ENCODE measurements at places on chromosomes 13 and 19.

DNA sequence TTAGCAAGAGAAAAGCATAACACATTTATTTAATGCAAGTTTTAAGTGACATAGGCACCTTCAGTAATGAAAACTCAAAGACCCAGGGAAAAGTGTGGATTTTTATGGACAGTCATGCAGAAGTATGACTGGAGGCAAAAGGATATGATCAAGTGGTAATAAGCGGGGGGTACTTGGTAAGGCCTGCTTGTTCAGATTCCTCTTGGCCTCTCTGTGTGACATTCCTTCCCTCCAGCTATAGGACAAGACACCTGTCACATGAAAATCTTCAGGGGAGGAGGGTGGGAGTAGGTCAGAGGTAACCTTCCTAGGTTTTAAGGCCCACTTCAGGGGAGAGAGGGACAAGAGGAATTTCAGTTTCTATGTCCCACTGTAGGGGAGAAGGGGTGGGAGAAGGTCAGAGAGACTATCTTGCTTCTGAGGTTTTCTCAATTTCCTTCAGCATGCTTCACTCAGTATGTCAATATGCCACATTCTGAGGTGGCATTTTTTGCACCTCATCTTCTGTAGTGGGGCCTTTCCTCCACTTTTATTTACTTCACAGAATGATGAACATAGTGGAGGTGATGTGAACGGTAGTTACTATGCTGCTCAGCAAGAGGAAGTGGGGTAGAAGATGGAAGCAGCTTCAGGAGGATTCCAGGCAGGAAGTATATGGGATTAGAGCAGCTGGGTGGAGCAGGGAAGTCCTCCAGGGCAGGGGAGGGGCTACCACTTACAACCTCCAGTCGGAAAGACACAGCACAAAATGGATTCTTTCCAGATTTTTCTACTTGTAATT is 73.2 kb upstream of the RFC3 start:
- DNase-seq: no peak

- DNase-seq: no peak
Observed at GRCh38 chr19:10896851-10897526, 25.6 kb downstream of the CARM1 start.

- DNase-seq: peak; percentile 41
Observed at GRCh38 chr13:111791131-111791530, 275.8 kb upstream of the SOX1 start.

GRCh38 chr19:34317311-34317927 is 47.6 kb upstream of the GPI start:
- DNase-seq: no peak

GRCh38 chr19:4587527-4587926 is 28.0 kb upstream of the SEMA6B start:
- no peak for DNase-seq

DNA sequence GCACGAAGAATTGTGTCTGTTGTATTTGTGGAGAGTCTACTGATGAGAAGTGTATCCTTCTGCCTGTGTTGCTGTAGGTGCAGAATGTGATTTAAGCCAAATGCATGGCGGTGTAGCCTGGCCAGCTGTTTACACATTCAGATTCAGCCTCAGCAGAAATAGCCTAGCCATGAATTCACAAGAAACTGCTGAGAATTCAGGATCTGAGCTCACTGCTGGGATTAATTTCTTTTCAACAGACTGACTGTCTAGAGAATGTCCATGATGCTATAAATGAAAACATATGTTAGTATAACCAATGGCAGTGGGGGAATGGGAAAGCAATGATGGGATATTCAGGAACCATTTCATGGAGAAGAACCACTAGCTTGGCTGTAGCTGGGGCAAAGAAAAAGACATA is 77.4 kb upstream of the RNF113B start:
- DNase-seq: no peak

- no peak for DNase-seq
Observed at GRCh38 chr13:30313311-30313710, 6.0 kb upstream of the KATNAL1 start.

DNA sequence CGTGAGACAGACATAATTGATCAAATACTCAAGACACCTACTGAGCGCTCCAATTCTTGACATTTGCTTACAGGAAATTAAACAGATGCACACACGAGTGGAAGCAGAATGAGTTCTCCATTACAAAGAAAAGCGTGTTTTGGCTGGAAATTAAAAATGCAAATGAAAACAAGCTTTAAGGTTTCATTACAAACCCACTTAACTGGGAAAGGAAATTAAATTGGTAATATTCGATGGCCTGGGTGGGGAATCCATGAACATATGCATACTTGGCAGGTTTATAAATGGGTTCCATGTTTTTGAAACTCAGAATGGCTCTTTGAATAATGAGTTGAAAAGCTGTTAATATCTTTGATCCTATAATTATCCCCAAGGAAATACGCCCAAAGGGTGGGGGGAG is 178.0 kb downstream of the IER2 start:
- no peak for DNase-seq

- DNase-seq: no peak
Observed at GRCh38 chr13:25420161-25420560, 48.4 kb downstream of the ATP8A2 start.

DNA sequence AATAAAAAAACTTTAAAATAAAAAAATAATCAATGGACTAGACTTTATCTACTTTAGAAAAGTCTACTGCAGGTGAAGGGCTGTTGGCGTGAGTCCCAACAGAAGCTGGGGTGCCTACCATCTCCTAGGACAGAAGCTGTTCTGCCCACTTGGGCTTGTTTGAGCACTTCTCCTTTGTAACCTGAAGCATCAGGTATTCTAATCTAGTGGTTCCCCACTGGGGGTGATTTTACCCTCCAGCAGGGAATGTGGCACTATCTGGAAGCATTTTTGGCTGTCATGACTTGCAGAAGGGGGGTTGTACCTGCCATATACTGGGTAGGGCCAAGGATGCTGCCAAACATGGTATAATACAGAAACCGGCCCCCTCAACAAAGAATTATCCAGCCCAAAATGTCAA is 16.2 kb upstream of the DOCK9 start:
- no peak for DNase-seq

GRCh38 chr19:31451686-31452330 is 102.6 kb upstream of the TSHZ3 start:
- DNase-seq: no peak

GRCh38 chr13:91355826-91356710 is 8.6 kb downstream of the MIR17HG start:
- no peak for DNase-seq

- no peak for DNase-seq
Observed at GRCh38 chr13:24142453-24142852, 18.1 kb upstream of the SPATA13 start.

DNA sequence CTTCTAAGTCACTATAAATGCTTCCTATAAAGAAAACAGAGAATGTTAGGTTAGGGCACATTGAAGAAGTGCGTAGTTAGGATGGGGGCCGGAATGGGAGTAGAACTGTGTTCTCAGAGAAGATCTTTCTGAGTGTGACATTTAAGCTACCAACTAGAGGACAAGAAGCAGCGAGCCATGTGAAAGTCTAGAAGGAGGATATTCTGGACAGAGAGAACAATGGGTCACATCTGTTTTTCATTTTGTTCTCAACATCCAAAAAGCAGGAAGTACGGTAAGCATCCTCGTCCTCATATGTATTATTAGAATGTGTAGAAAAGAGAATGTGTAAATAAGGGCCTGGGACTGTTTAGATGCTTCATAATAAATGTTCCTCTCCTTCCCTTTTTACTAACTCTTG is 44.5 kb upstream of the PARP4 start:
- DNase-seq: no peak

- DNase-seq: peak; percentile 91
Observed at GRCh38 chr19:55166530-55167268, at the start of gene DNAAF3. Gene DNAAF3, minus strand, starts transcription at chr19:55166613. Its CDS starts 200 bp downstream, at chr19:55166413.

GRCh38 chr13:44306371-44307192 is 67.0 kb upstream of the SERP2 start:
- no peak for DNase-seq

- DNase-seq: peak; percentile 74
Observed at GRCh38 chr19:13804830-13805683, 9.8 kb downstream of the ZSWIM4 start.

- DNase-seq: peak; percentile 78
Observed at GRCh38 chr19:54469496-54469934, 3.6 kb downstream of the CDC42EP5 start.

DNA sequence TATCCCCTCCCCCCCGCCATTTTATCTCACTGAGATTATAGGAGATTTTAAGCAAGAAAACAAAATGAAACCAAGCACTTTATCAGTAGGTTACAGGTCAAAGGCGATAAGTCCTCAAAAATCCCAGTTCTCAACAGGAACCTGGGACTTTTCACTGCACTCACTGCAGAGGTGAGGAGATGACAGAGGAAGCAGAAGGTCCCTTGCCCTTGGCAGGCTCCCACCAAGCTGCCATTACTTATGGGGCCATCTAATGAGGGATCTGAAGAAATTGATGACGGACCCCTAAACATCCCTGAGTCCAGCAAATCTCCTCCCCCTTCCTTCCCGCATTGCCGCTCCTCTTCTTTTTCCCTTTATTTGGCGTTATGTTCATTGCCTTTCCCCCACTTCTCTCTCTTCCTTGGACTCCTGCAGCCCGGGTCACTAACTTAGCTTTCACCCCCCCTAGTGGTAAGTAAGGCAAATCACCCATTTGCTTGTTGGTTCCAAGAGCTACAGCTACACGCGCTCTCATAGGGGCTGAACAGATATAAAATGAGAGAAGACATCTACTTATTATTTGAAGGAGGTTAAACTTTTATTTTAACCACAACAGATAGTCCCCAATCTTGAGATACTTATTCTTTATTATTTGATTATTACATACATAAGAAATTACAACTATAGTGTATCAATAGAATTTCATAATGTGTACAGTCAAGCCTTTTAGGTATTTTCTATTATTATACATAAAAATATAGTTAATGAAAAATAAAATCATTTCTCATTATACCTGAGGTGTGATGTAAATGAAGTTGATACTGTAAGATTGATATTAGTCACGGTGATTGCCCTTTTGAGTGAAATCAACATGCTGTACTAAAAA is 52.0 kb upstream of the ARGLU1 start:
- DNase-seq: no peak

- DNase-seq: no peak
Observed at GRCh38 chr19:48968813-48969218, 3.7 kb downstream of the FTL start.

- no peak for DNase-seq
Observed at GRCh38 chr19:55058781-55059610, 4.0 kb downstream of the RDH13 start.

DNA sequence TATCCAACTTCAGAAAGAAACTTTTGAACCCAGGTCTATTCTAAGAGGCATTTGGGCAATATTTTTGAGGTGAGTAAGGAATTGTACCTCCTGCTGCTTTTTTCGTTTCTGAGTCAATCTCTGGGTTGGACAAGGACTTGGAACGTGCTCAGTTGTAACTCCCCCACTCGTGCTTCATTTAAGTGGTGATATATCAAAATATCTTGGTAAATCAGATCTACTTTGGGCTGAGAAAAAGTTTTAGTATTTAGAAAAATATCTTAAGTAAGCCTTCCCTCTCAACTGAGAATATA is 728.9 kb downstream of the EFNB2 start:
- no peak for DNase-seq

DNA sequence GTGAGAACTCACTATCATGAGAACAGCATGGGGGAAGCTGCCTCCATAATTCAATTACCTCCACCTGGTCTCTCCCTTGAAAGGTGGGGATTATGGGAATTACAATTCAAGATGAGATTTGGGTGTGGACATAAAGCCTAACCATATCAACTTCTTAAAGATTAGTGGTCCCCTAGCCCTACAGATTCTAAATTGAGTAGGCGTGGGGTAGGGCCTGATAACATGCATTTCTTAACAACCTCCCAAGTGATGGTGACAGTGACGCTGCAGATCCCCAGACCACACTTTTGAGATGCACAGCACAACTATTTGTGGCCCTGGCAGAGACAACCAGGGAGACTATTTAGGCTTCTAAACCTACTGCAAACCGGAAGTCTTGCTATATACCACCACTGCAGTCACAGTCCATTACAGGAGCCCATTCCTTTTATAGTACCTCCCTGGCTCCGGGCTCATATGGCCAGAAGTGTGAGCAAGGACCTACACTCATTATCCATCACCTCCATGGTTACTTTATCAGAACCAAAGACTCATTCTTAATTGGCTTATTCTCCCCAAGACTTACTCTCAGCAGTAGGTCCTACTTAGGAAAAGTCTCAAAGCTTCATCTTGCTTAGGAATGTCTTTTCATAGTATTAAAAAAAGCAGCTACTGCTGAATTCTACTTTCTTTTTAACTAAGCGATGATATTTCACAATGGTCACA is 2.1 kb upstream of the DPY19L3 start:
- no peak for DNase-seq

GRCh38 chr19:35642312-35642711 is 767 bp downstream of the ETV2 start:
- DNase-seq: peak; percentile 23

GRCh38 chr13:72959643-72960042 is 99.2 kb upstream of the KLF5 start:
- DNase-seq: no peak

DNA sequence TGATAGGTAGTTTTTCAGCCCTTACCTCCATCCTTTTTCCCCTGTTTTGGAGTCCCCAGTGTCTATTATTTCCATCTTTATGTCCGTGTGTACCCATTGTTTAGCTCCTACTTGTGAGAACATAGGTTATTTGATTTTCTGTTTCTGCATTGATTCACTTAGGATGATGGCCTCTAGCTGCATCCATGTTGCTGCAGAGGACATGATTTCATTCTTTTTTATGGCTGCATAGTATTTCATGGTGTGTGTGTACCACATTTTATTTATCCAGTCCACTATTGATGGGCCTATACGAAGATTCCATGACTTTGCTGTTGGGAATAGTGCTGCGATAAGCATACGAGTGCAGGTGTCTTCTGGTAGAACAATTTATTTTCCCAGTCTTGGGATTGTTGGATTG is 15.0 kb upstream of the ZNF527 start:
- no peak for DNase-seq

DNA sequence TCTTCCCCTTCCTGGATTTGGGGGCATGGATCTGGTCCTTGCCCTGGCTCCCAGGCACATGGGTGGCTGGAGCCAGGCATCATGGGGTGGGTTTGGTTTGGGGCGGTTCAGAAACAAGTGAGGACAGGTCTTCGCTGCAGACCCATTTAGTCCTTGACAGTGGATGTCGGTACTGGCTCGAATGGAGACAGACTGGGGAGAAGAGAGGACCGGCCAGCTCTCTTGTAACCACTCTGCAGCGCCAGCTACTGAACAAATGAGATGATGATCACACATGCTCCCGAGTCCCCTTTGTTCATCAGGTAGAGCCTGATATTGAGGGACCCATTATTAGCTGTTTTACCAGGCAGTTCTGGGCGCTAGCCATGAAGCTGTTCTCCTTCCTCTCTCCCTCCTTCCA is 64.5 kb downstream of the CHST8 start:
- DNase-seq: no peak

GRCh38 chr13:32233062-32233461 is 82.1 kb downstream of the ZAR1L start:
- no peak for DNase-seq
